OCI-LY7 (cell line): ENCODE measurements at places on chromosomes 1 and 21.
A peak's percentile ranks its signal among the peaks of the same experiment; 100 is the strongest.

DNA sequence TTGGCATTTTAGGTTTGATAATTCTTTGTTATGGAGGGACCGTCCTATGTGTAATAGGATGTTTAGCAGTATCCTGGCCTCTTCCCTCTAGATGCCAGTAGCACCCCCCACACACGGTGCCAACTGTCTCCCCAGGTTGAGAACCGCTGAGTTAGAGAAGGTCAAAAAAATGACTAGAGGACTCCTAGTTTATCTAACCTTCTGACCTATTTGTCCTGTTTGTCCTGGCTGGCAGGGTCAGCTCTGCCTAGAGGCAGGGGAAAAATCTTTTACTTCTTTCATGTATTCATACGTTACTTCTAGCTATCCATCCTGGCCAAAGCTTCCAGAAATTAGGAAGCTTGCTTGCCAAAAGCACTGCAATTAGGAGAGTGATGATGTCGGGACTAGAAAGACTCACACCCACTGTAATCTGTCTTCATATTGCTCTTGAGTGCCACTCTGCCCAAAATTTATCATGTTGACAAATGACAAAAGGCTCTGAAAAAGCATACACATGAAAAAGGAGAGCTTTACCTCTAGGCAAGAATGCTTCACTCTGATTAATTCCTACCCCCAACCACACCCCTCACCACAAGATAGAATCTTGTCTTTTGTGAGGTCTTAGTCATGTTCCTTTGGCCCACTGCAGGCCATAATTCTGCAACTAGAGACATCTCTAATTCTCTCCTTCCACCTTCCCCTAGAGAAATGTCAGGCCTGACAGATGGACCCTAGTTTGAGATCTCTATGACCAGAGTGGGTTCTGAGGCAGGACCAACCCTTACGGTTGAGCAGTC is 14.4 kb upstream of the AKR1A1 start:
- DNase-seq: no peak

GRCh38 chr1:228938537-228938901 is 203.2 kb downstream of the RHOU start:
- DNase-seq: peak; percentile 6

DNA sequence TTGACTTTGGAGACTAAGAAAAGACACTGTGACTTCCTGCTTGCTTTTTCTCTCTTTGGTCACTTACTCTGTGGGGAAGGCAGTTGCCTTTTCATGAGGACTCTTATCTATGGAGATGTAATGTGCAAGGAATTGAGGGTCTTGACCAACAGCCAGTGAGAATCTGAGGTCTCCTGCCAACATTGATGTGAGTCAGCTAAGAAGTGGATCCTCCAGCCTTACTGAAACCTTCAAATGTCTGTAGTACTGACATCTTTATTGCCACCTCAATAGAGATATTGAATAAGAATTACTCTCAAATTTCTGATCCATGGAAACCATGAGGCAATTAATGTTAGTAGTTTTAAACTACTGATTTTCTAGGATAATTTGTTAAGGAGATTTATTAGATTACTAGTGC is 598.4 kb downstream of the ADGRL2 start:
- DNase-seq: no peak

DNA sequence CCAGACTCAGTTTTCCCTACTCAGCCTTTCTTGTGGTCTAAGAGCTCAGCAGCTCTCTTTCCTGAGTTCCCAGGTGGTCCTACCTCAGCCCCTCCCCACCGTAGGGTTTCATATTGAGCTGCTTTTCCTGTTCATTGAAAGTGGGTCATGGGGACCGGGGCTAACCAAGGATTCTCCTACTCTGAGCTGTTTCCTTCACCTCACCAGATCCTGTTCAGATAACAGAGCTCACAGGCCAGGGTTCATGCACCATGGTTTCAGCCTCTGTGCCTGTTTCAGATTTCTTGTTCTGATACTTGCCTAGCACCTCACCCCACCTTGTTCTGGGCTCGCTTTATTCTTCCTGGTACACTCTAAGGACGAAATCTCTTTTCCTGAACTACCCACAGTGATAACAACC is 8.5 kb downstream of the UBQLN4 start:
- no peak for DNase-seq

DNA sequence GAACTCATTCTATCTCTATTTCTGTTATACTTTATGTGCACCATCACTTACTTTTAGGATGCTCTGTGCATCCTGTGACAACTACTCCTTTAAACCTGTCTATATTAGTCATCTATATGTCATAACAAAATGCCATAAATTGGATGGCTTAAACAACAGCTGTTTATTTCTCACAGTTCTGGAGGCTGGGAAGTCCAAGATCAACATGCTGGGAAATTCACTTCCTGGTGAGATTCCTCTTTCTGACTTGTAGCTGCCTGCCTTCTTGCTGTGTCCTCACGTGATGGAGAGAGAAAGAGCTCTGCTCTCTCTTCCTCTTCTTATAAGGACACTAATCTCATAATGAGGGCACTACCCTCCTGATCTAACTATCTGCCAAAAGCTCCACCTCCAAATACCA is 62.3 kb upstream of the RCOR3 start:
- DNase-seq: no peak

GRCh38 chr1:32353431-32353830 is 8.9 kb downstream of the FAM229A start:
- no peak for DNase-seq

- no peak for DNase-seq
Measured at GRCh38 chr1:94737124-94737998, 82.8 kb upstream of the SLC44A3 start.

DNA sequence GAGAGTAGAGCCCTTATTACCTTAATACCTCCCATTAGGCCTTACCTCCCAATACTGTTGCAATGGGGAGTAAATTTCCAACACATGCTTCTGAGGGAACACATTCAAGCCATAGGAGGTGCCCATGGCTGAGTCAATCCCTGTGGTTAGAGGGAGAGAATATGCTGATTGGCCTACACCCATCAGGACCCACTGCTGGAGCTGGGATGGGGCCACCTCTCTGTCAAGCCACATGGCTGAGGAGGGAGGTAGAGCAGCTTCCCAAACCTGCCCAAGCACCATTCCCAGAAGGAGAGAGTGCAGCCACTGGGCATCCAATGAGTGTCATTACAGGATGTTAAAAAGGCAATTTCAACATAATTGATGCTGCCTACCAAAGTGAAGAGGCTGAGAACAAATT is 228.1 kb downstream of the C1orf94 start:
- no peak for DNase-seq

DNA sequence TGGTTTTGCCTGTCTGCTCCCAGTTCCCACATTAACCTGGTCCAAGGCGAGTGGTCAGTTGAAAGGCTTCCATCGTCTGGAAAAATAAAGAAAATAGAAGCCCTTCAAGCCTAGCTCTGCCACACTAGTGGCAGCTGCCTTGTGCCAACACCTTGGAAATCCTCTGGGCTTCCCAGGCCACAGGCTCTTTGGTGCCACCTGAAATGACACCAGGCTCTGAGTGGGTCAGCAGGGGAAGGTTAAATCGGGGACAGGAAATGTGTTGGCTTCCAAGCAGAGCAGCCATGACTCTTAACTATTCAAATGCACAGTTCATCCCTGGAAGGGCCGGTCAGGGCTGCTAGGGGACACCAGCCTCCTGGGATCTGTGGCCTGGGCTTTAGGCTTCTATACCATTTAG is 558.7 kb downstream of the MATN1 start:
- DNase-seq: no peak

DNA sequence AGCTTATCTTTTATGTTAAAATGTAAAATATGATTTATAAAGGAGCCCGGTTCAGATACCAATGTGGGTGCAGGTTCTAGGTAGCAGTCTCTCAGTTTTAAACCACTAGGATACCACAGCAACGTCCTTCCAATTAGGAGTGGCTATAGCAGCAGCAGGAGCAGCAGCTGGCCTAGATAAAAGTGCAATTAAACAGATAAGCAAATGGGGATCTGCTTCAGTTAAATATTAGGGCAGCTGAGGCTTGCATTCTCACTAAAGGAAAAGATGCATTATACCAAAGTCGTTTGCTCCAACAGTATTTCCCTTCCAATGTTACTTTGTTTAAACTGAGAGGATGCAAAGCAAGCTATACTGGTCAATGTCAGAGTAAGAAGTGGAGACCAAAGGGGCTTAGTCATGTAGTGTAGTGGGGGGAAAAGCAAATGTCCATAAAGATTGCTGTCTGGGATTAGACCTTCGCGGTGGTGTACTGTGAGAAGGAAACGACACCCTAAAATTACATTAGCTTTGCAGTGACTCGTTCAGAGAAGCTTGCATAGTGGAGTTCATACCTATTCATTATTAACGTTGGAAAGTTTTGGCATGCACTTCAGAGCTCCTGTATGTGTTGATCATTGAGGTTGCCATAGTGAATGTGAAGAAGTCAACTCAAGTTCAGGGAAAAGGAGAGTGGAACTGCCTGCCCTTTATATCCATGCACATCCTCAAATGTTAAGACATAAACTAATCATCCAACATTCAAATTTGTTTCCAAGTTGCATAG is 272.2 kb downstream of the VAV3 start:
- no peak for DNase-seq
